ENCODE measurements at places on chromosomes 11 and 22.

GRCh38 chr22:30813936-30814335 is 119.3 kb downstream of the OSBP2 start:
- DNase-seq, result no peak

GRCh38 chr11:118167906-118168305 is 8.5 kb downstream of the SCN2B start:
- DNase-seq, result no peak

DNA sequence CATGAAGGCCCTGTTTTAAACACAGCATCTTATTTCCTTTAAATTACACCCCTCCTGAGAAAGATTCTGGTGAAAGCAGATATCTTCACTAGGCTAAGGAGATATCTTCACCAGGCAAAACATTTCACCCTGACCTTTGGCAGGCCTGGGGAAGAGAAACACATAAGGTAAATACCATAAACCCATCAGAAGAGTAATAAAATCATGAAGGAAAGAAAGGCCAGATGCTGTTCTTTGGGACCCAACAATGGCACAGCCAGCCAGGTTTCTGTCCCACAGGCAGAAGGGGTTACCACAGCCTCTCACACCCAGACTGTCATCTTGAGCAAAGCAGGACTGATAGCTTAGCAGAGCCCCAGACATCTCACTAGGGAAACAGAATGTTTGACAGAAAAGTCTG is 125.4 kb downstream of the CCDC34 start:
- no peak for DNase-seq

GRCh38 chr11:9708544-9708943 is 44.7 kb downstream of the SWAP70 start:
- no peak for DNase-seq

- no peak for DNase-seq
Measured at GRCh38 chr11:118521892-118522311, 5.4 kb upstream of the TTC36 start.

DNA sequence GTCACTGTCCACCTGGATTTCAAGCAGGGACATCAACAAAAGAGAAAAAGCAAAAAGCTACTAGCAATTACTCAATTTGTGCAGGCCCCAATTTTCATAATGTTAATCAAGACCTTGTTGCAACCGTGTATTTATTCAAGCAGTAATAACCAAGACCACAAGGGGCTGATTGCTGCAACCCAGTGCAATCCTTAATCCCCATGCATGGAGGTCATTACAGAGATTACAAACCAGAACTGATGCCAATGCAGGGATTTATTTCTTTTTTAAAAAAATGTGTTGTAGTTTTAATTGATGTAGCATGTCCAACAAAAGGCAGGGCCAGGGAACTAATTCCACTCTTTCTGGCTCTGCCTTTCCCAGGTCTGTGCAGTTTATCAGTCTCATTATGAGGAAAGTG is 18.4 kb downstream of the TECTA start:
- no peak for DNase-seq

DNA sequence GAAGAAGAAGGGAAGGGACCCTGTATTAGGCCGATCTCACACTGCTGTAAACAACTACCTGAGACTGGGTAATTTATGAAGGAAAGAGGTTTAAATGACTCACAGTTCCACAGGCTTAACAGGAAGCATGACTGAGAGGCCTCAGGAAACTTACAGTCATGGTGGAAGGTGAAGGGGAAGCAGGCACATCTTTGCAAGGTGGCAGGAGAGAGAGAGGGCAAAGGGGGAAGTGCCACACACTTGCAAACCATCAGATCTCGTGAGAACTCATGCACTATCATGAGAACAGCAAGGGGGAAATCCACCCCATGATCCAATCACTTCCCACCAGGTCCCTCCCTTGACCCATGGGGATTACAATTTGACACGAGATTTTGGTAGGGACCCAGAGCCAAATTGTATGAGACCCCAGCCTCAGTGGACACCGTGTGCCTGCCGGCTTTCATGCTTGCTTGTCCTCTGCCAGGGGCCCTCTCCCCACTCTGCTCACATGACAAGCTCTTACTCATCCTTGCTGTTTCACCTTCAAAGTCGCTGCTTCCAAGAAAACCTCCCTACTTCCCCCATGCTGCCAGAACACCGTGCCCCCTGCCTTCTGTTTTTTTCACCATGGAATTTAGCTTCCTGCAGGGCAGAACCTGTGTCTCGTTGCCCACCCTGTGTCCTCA is 23.3 kb upstream of the PPFIA1 start:
- no peak for DNase-seq

DNA sequence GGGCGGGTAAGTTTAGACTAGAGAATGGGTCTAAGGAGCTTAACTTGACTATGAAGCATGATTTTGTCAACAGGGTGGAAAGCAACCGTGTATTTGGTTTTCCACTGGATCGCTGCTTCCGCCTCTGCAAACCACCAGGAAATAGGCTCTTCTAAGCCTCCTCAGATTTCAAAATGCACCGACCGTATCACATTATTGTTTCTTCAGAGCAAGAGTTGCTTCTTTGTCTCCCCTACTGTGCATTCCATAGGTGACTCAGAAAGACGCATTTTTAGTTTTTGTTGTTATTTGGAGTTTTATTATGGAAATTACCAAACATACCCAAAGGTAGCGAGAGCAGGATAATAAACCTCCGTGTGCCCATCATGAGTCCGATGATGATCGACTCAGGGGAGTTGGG is 64.3 kb upstream of the RASD2 start:
- DNase-seq, result no peak

GRCh38 chr11:118033443-118033842 is 43.4 kb upstream of the TMPRSS4 start:
- no peak for DNase-seq

GRCh38 chr22:43571181-43571580 is 159.4 kb downstream of the MPPED1 start:
- no peak for DNase-seq
